ENCODE measurements at places on chromosomes 3 and 15.

- DNase-seq = no peak
Observed at GRCh38 chr3:37779289-37780152, 82.2 kb upstream of the CTDSPL start.

DNA sequence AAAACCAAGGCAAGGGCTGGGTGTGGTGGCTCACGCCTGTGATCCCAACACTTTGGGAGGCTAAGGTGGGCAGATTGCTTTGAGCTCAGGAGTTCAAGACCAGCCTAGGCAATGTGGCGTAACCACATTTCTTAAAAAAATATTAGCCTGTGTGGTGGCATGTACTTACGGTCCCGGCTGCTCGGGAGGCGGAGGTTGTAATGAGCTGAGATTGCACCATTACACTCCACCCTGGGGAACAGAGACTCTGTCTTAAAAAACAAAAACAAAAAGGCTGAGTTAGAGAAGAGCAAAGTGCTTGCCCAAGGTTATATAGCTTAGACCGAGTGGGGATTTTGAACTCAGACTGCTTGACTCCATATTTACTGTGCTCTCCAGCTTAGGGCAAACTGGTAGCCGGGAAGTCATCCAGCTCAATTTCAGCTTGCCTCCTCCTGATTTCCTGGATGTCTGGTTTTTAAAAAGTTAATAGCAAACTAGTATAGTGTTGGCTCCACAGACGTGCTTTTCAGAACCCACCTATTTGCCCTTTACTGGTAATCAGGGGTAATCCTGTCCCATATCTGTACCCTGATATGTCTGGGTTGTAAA lies 138.9 kb downstream of the CACNA1D start:
- DNase-seq = no peak

- DNase-seq = no peak
Observed at GRCh38 chr15:101384276-101384675, 89.2 kb upstream of the SNRPA1 start.

DNA sequence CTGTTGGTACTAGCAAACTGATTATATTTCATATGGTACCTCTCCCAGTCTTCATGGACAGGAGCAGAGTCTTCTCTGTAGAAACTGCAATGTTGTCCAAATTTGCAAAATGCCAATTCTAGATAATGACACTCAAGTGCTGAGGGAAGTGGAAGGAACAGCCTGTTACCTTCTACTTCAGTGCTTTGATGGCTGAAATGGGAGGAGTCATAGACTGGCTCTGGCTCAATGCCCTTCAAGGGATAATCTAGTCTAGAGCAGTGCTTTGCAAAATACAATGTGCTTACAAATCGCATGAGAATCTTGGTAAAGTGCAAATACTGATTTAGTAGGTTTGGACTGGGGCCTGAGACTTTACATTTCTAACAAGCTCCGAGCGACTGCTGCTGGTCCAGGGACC lies 51.7 kb upstream of the ACP3 start:
- no peak for DNase-seq

DNA sequence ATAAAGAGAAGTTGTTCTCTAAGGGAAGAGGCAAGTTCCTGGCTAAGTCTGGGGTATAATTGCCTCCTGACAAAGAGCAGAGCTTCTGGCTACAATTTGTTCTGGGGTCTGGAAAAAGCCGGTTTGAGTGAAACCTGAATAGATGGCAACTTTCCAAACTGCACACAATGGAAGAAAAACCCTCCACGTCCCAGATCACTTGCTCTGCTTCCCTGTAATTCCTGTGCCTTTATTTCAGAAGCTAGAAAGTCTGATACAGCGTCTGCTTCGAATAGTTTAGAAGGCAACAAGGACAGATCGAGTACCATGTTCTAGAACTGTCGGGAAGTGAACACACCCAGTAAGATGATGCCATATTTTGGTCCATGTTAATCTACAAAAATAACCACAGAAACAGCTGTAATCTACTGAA lies 1.6 kb upstream of the WDR82 start:
- DNase-seq = no peak

GRCh38 chr15:101539492-101539891 lies 50.0 kb upstream of the PCSK6 start:
- DNase-seq = no peak

DNA sequence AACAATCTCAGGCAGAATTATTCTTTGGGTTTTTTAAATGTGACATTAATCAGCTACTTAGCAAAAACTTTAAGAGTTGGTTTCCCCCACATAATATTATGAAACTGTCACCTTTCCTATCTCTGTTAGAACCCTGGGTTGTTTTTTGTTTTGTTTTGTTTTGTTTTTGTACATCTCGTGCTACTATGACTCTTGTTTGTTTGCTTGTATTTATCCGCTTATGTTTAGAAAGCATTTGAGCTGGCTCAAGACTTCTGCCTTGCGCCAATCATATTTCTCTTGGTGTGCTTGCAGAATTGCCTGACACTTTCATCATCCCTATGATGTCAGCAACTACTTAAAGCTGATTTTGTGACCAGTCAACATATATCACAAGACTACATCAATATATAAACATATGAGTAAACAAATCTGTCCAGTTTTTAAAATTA lies 116.9 kb downstream of the DCLK3 start:
- no peak for DNase-seq

GRCh38 chr3:27575499-27575898 lies 91.3 kb upstream of the SLC4A7 start:
- DNase-seq = no peak

- no peak for DNase-seq
Observed at GRCh38 chr3:14457481-14457880, 55.1 kb downstream of the SLC6A6 start.

GRCh38 chr15:68175526-68175925 lies 29.6 kb downstream of the CALML4 start:
- no peak for DNase-seq

DNA sequence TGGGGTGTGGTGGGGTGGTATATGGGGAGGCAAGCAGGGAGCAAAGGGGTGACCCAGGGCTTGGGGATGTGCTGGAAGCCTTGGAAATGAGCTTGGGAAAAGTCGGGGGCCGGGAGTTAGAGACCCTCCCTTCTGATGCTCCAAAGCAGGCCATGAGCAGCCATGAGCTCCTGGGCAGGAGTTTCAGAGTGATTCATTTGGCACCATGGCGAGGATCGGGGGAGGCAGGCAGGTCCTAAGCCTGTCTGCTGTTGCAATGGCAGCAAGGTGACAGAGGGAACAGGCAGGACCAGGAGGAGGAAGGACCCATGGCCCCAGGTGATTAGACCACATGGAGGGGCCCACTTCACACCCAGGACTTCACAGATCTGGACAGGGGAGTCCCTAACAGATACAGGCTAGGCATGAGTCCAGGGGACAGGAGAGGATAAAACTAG lies 21.3 kb downstream of the RGMA start:
- DNase-seq = no peak

- no peak for DNase-seq
Observed at GRCh38 chr3:4493941-4494894, 1.1 kb downstream of the ITPR1 start.

DNA sequence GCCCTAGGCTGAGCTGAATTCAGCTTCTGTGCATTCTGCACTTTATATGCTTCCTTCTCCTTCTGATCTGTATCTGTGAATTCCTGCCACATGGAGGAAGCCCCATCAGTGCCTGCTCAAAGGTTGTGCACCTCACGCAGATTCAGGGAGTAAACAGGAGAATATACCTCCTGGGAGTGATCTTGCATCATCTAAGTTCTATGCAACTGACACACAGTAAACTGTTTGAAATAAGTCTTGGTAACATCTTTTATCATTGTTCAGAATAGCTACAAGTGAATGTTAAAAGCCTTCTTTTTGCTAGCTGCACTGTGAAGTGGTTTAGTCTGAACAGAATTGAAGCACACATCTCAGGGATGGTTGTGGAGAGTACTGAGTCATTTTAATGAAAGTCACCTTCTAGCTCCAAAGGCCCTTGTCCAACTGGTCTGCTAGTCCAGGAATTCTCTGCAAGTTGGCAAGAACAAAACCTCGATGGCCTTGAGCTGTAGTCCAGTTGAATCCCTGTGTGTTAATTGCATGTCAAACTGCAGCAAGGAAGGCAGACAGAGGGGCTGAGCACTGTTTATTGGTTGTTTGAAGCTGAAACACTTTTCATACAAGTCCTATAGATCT lies 215.0 kb downstream of the WNT5A start:
- no peak for DNase-seq

DNA sequence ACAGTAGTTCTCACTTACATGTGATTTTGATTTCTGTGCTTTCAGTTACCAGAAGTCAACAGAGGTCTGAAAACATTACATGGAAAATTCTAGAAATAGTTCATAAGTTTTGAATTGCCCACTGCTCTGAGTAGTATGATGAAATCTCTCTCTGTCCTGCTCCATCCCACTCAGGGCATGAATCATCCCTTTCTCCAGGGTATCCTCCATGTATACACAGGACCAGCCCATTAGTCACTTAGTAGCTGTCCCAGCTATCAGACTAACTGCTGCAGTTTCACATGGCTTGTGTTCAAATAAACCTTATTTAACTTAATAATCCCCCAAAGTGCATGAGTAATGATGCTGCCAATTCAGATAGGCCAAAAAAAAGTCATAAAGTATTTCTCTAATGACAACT lies 38.6 kb downstream of the EPHA3 start:
- no peak for DNase-seq

DNA sequence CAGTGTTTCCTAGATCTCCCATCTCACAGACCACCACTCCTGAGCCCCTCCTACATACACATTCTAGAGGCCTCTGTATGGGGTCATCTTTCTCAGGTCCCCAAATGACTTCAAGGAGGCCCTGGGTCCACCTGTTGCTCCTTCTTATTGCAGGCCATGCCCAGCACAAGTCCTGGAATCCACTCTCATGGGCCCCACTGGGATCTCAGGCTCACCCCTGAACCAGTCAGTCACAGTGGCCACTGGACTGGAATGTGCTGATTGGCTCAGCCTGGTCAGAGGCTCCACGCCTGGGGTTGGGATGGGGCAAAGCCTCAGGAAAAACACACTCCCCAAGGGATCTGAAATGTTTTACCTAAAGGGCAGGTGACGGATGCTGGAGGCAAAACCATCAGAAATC lies 55.7 kb downstream of the SPSB4 start:
- DNase-seq = no peak

DNA sequence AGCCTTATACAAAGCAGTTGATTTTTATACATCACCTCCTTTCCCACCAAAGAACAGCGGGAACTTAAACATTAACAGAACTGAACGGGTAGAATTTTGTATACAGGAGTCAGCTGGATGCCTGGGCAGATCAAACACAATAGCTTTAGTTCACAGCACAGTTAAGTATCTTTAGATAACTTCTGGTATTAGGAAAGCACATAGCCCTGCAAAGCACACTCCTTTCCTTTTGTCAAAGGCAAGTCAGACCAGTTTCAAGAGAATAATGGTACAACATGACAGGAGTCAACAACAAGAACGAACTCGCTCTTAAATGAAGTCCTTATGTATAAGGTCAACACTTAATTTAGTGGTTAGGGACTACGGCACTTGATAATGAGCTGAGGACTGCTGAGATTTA lies 26.3 kb downstream of the ABCC5 start:
- no peak for DNase-seq

GRCh38 chr3:188169830-188170455 lies 16.0 kb downstream of the LPP start:
- no peak for DNase-seq

GRCh38 chr3:169072494-169072893 lies 591.0 kb downstream of the MECOM start:
- no peak for DNase-seq

DNA sequence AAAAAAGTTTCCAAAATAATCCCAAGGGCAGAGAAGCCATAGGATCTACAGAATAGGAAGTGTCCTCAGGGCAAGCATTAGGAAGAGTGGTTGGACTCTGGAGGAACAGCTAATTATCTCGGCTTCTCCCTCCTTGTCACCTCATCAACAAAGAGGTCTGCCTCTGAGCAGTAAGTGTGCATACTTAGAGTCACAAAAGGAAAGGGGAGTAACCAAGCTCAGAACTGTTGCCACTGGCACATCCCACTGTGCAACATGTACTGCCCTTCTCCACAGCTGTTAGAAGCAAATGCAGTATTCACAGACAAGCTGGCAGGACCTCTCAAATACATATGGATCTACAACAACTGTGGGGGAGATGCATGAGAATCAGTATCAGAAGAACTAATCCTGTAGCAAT lies 31.5 kb downstream of the NGLY1 start:
- DNase-seq = no peak

- no peak for DNase-seq
Observed at GRCh38 chr3:76652524-76652923, 387.4 kb upstream of the ROBO2 start.

- DNase-seq = no peak
Observed at GRCh38 chr15:86796521-86796920, 716.9 kb downstream of the AGBL1 start.

GRCh38 chr3:150090006-150090405 lies 119.3 kb upstream of the PFN2 start:
- DNase-seq = no peak

DNA sequence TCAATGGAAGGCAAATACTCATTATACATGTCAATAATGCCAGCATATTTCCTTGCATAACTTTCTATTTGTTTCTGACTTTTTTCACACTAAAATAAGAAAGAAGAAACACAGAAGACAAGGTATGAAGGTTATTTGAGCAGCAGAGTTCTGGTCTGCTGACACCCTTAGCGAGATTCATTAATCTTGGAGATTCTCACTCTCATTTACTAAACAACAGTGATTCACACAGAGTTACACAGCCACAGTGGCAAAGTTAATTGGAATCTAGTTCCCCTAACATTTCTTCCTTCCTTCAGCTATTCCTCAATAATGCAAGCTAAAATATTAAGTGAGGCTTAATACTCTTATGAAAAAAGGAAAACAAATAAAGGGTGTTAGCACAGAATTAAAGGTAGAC lies 1044.0 kb downstream of the IGSF11 start:
- no peak for DNase-seq

GRCh38 chr3:134976948-134977347 lies 181.9 kb downstream of the EPHB1 start:
- DNase-seq = no peak

GRCh38 chr3:58572634-58573230 lies 4.5 kb downstream of the FAM107A start:
- no peak for DNase-seq

- no peak for DNase-seq
Observed at GRCh38 chr3:178736300-178736699, 200.1 kb downstream of the KCNMB2 start.

GRCh38 chr3:57972531-57973111 lies 35.6 kb upstream of the FLNB start:
- no peak for DNase-seq

DNA sequence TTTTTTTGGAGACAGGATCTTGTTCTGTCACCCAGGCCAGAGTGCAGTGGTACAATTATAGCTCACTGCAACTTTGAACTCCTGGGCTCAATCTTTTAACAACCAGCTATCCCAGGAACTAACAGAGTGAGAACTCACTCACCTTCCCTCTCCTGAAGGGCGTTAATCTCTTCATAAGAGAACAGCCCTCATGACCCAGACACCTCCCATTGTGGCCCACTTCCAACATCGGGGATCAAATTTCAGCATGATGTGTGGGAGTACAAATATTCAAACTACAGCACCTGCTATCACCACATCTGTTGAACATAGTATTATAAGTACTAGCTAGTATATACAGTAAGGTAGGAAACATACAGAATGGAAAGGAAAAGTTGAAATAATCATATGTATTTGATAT lies 132.5 kb downstream of the DOCK3 start:
- no peak for DNase-seq
